ENCODE measurements at places on chromosomes 12 and 14. TPM values are rescaled to one million over a fixed set of nuclear protein-coding genes. Genes with fewer than 3 reads are reported as not detected.

The NGB gene
- total RNA-seq, result not detected

The VRTN gene
- 1.7 TPM for total RNA-seq

The SERPINA9 gene
- not detected for total RNA-seq

The BEGAIN gene
- not detected for total RNA-seq

DNA sequence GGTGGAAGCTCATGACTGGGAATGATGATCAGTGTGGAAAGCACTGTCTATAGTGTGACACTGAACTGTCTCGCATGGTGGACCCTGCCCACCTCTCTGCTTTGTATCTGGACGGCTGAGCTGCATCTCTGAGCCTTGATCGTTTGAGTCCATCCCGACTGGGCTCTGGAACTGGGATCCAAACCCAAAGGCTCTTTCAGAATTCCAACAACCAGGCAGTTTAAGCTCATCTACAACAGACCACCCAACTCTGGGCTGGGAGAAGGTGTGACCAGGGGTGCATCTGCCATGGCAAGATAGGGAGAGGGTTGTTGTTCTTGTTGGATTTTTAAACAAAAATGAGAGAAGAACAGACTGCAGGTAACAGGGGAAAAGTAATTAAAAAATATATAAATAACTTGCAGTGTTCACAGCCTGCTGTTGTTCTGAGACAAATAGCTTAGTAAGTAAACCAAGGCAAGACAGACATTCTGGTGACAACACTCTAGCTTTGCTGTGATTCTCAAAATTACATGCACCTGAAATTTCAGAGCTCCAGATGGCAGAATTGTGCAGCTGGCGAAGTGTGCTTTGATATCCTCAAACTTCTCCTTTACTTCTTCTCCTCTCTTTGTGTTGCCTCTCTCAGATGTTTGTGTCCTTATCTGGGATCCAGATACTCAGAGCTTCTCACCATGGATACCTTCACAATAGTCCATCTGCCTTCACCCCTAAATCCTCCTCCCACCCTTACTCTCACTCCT lies 209.6 kb downstream of the EMP1 start:
- H3K36me3 ChIP-seq, result no peaks in the 10 kb centered on the region
- no peak overlapping the region for H3K4me3 ChIP-seq
- H3K27me3 ChIP-seq, result no peaks in the 10 kb centered on the region
- H3K4me1 ChIP-seq, result 0 out of 2 replicates have a peak, but pooled peaks cover 8% of the 10 kb centered on the region

GRCh38 chr12:93247313-93247991 lies 130.3 kb upstream of the NUDT4 start:
- no peak overlapping the region for H3K27ac ChIP-seq
- H3K36me3 ChIP-seq, result no peaks in the 10 kb centered on the region
- no peak for DNase-seq
- H3K27me3 ChIP-seq, result no peaks in the 10 kb centered on the region
- peaks cover 13% of the 10 kb centered on the region for H3K4me1 ChIP-seq

DNA sequence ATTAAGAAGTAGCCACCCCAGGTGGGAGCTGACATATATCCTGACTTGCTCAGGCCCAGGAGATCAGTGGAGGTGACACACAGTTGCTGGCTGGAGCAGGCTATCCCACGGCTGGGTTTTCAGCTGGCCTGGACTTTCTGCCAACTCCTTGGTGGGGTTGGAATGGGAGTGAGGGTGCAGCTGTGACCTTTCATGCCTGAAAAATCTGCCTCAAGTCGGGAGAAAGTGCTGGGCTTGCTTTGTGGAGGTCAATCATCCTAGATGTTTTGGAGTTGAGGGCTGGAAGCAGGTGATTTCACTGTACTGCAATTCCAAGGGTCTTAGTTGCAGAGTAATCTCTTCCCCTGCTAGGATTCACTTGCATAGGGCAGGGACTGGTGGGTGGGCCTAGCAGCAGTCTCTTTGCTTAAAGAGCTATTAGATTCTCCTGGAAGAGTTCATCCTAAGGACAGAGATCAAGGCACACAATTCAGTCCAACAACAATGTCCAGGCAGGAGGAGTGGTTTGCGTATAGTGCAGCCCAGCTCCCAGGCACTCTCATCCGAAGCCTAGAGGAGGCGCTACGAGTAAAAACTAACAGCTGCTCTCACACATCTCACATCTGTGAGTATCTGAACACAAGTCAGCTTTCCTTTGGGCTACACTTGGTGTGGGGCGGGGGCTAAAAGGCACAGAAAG lies 98.1 kb downstream of the GAS2L3 start:
- no peaks in the 10 kb centered on the region for H3K36me3 ChIP-seq
- no peaks in the 10 kb centered on the region for H3K4me1 ChIP-seq
- no peaks in the 10 kb centered on the region for H3K27me3 ChIP-seq
- H3K4me3 ChIP-seq, result no peak overlapping the region

DNA sequence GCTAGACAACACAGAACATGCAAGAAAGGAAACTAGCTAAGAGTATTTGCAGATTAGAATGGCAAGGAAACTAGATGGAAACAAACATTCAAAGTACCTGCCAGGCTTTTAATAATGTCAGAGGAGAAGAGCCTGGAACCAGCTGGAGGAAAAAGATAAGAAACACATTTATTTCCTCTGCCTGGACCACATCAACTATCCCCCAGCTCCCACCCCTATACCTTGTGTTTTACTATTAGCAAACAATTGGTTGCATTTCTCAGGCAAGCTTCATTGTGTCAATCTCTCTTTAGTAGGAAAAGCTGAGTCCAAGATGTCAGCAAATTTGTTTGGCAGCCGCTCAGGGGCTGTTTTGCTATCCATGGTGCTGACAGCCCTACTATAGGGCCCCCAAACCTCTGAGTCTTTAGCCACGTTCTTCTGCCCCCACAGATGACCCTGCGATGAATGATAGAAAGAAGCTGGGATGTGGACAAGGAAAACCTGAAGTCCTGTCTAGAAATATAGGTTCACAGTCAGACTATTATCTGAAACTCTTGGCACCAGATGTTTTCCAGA lies 11.6 kb upstream of the SYNDIG1L start:
- H3K27me3 ChIP-seq, result no peaks in the 10 kb centered on the region
- peaks cover 28% of the 10 kb centered on the region for H3K4me1 ChIP-seq
- H3K27ac ChIP-seq, result peak overlapping the region; percentile 65
- DNase-seq, result no peak
- H3K4me3 ChIP-seq, result no peak overlapping the region
- H3K36me3 ChIP-seq, result no peaks in the 10 kb centered on the region
